ENCODE measurements at places on chromosomes 1 and 21.

- peak; percentile 94 for DNase-seq
Measured at GRCh38 chr1:94079080-94079940, 41.6 kb downstream of the ABCA4 start.

- peak; percentile 53 for DNase-seq
Measured at GRCh38 chr1:217134857-217135568, 411.8 kb upstream of the ESRRG start.

- DNase-seq: no peak
Measured at GRCh38 chr1:175470078-175470477, 273.3 kb downstream of the TNR start.

- DNase-seq: peak; percentile 66
Measured at GRCh38 chr1:20847611-20848080, 60.5 kb upstream of the HP1BP3 start.

DNA sequence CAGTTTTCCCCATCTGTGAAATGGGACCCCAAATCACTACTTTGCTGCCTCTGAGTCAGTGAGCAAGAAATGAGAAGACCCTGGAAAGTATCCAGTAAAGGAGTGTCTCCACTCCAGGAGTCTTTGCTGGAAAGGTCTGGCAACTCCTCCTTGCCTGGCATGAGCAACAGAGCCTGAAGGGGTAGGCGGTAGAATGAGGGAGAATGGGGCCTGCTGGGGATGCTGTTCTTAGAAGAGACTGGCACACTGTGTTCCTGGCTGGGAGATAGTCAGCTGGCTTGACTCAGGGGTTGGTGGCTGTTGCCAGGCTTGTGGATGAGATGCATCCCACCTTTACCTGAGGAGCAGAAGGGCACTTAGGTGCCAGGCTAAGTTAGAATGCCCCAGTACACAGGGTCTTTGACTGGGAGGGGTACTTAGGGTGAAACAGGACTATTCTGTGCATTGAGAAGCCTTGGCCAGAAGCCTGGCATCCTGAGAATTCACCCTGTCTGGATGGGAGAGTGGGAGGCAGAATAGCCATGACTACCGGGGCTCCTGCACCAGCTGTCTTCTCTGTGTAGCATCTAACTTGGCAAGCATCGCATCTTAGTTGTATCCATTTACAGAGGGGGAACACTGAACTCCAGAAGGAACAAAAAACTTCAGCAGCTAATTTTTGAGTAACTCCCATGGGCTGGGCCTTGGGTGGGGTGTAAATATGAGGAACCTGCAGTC is 2.5 kb downstream of the MFSD2A start:
- DNase-seq: peak; percentile 68

DNA sequence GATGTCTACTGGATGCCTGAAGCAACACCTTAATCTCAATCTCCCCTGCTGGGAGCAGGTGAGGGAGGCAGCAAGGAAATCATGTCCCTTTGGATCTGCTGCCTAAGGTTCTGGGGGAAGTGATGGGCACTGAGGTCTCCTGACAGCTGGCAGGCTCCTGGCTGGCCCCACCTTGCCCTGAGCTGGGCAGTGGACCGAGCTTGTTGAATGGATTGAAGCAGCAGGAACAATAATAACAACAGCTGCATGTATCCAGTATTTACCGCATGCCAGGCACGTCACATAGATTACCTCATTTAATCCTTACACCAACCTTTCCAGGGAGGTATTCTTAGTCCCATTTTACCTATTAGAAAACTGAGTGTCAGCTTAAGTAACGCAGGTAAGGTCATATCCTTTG is 133.9 kb downstream of the PLXNA2 start:
- DNase-seq: no peak

DNA sequence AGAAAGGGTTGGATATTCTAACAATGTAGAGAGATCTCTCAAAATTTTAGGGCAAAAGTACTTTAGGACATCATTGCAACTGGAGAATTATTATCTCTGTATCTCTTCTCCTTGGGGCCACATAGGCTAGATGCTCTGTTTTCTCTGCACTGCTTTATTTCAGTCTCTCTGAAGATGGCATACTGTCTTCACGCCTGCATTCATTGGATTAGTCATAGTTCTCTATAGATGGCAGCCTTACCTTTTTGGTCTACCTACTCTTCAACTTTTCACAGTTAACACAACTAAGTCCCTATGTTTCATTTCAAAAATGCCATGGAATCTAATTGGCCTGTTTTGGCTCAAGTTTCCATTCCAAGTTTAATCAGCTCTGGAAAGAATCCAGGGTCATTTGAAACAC is 1623.3 kb upstream of the B3GALT2 start:
- DNase-seq: no peak

DNA sequence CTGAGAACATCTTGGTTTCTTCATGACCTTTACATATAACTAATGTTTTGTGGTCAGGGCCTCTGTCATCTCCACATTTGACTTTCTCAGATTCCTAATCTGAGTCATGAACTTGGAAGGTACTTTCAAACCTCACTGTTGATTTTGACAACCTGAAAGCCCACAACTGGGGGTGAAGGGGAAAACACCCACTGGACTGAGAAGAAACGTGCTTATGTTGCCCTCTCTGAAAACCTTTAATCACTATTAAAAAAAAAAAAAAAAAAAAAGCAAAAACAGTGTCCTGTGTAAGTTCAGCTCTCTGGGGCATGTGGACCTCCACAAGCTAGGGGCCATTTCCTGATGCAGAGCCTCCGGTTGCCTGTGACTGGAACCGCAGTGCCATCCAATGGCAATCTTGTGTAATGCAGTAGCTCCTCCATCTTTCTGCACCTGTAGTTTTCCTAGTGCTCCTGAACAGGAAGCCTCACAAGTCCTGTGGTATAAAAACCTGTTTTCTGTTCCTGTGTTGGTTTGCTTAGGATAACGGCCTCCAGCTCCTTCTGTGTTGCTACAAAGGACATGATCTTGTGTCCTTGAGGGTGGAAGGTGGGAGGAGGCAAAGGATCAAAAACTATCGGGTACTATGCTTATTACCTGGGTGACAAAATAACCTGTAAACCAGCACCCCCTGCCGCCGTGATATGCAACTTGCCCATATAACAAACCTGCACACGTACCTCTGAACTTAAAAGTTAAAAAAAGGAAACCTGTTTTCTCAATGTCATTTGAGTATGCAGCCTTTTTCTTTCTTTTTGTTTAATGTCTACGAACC is 124.5 kb downstream of the ZNF648 start:
- DNase-seq: peak; percentile 82

- DNase-seq: peak; percentile 57
Measured at GRCh38 chr1:34425785-34426184, 249.1 kb downstream of the C1orf94 start.

- DNase-seq: peak; percentile 93
Measured at GRCh38 chr21:38293113-38293512, 36.3 kb downstream of the KCNJ15 start.

DNA sequence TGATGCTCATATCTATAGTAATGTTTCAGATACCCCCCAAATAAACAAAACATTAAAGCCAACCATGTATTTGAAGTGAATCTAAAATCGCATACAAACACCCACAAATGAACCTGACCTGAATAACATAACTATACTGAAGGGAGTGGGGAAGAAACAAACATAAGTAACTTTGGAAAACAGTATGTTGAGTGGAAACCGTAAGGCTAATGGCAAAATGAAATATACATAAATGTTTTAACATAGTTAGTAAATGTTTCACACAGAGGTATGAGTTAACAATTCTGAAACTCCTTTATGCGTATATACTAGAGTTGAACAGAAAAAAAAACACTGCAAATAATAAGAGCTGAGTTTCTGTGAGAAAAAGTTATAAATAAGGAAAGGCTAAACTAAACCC is 125.6 kb downstream of the ACBD6 start:
- DNase-seq: no peak

GRCh38 chr1:56811331-56811730 is 7.9 kb downstream of the FYB2 start:
- DNase-seq: peak; percentile 65

- peak; percentile 6 for DNase-seq
Measured at GRCh38 chr1:30524840-30525617, 198.4 kb downstream of the MATN1 start.

GRCh38 chr1:224430511-224431113 is 4.0 kb downstream of the WDR26 start:
- peak; percentile 75 for DNase-seq

DNA sequence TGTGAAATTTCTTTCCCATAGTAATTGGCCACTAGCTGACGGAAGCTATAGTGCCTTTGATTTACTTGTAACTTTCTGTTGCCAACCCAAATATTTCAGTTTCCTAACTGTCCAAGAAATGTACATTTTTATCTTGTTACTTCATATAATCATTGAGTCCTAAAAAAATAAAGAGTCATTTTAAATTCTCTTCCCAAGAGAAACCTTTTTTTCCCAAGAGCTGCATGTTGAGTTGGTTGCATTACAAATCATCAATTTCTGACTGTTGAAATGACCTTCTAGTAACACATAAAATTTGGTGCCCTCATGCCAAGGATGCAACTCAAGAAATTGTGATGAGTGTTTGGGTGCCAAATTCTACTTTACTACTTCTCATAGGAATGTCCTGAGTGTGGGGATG is 61.0 kb downstream of the HMCN1 start:
- DNase-seq: no peak

DNA sequence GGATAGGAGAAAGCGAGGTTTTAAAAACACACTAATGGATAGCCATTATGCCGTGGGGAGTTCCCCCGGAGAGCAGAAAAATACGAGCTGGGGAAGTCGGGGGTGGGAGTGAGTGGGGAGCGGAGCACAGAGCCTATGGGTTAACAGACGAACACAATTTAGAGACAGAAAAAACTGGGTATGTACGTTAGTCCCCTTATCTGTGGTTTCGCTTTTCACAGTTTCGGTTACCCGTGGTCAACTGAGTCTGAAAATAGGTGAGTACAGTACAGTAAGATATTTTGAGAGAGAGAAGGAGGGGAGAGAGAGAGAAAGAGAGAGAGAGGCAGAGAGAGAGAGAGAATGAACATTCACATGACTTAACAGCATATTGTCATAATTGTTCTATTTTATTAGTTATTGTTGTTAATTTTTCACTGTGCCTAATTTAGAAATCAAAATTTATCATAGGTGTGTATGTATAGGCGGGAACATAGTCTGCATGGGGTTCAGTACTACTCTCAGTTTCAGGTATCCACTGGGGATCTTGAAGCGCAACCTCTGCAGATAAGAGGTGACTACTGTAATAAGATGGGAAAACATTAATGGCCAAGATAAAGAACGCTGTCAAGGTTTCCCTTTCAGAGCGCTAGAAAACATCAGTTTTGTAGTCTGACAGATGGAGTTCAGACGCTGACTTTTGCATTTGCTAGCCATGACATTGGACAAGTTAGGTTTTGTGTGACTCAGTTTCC is 125.6 kb upstream of the LMO4 start:
- DNase-seq: no peak

GRCh38 chr1:57674801-57675200 is 250.9 kb upstream of the DAB1 start:
- DNase-seq: peak; percentile 46

DNA sequence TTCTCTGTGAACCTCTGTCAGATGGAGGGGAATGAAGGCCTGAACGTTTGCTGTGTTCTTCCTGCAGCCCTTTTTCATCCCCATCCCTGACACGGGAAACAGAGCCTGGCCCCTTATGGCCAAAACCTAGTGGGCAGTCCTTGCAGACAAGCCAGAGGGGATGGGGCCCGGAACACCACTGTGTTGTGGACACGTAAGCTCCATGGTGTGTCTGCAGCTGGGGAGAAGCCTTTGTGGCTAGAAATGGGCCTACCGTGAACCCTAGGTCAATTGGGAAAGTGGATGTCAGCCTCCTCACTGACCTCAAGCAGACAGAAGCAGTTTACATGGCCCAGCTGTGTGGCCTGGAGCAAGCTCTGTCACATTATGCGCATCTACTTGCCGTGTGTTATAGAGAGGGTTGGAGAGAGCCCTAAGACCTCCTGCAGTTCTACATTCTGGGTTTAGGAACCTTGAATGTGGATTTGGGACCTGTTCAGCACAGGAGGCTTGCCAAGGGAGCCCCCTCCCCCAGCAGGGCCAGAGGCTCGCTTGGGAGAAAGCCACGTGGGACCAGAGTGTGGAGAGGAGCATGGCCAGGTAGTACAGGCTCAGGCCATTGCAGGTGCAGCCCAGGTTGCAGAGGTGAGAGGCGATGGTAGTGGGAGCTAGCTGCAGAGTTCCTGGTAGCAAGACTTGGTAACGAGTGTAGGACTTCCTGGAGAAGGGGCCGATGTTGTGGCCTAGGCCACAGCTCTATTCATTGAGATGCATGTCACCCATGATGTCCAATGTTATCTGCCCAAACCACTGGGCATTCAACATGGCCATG is 20.7 kb downstream of the PARS2 start:
- no peak for DNase-seq

DNA sequence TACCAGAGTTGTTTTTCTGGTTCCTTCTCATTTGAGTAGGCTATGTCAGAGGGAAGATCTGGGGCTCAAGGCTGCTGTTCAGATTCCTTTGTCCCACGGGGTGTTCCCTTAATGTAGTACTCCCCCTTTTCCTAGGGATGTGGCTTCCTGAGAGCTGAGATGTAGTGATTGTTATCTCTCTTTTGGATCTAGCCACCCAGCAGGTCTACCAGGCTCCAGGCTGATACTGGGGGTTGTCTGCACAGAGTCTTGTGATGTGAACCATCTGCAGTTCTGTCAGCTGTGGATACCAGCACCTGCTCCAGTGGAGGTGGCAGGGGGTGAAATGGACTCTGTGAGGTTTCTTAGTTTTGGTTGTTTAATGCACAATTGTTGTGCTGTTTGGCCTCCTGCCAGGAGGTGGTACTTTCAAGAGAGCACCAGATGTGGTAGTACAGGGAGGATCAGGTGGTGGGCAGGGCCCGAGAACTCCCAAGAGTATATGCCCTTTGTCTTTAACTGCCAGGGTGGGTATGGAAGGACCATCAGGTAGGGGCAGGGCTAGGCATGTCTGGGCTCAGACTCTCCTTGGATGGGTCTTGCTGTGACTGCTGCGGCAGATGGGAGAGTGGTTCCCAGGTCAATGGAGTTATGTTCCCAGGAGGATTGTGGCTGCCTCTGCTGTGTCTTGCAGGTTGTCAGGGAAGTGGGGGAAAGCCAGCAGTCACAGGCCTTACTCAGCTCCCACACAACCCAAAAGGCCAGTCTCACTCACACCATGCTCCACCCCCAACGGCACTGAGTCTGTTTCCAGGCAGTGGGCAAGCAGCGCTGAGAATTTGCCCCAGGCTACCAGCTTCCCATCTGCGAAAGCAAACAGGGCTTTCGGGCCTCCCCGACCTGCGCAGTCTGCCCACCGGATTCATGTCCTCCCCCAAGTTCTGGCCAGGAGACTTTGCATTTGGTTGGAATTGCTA is 64.2 kb downstream of the SERINC2 start:
- peak; percentile 63 for DNase-seq

- DNase-seq: no peak
Measured at GRCh38 chr1:219460896-219461815, 151.7 kb downstream of the ZC3H11B start.
